ENCODE measurements at places on chromosomes 13 and 19. TPM values are rescaled to one million over a fixed set of nuclear protein-coding genes. Genes with fewer than 3 reads are reported as not detected.

The MTUS2 gene
- not detected for total RNA-seq

The EHD2 gene
- 141 TPM for total RNA-seq

The ACER1 gene
- total RNA-seq, result not detected

The RNF17 gene
- total RNA-seq, result not detected

The RPS16 gene
- total RNA-seq, result 1,902 TPM

The GZMM gene
- total RNA-seq, result not detected

The SOX1 gene
- total RNA-seq, result not detected

The ZNF442 gene
- 0.86 TPM for total RNA-seq

Measured in myometrial cell (primary cell).